ENCODE measurements at places on chromosomes 2 and 18.

DNA sequence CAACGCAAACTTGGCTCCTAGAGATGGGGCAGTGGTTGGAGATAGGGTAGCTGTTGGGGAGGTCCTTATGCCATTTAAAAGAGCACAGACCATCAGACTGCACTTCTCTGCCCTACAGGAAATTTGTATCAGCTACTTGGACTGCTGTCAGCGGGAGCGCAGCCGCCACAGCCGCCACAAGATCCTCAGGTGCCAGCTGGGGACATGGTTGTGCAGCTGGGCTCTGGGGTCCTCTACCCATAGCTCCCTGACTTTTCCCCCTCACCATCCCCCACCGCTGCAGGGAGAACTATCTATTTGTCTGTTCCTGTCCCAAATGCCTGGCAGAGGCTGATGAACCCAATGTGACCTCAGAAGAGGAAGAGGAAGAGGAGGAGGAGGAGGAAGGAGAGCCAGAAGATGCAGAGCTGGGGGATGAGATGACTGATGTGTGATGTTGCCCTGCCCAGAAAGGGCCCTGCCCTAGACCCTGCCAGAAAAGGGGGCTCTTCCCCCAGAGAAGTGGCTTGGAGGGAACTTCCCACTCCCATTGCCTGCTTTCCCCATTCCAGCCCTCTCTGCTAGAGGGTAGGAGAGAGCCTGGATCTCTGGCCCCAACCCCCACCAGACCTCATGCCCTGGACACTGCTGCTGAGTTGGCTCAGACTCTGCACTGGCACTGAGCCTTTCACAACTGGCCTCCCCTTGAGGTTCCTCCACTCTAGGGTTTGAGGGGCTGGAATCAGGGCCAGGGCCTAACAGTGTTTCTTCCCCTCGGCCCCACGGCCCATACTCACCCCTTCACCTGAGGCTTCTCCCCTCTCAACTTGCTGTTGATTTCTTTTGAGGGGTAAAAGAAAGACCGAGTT lies 7.3 kb downstream of the PRADC1 start:
- no peak for DNase-seq

DNA sequence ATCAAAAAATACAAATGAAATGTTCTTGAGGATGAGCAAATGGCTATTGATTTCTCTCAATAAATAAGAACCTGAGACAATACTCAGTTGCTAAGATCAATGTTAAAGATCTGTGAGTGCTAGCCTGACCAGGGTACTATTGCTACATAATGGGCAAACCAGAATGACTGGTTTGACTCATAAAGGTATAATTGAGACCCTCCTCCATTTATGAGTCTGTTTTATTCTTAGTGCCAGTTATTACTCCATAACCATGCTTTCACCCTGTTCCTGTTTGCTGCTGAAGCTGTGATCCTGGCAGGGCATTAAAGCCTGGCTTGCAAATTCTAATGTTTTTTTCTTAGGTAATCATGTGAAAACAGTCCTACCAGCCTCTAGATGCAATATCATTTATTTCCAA lies 56.6 kb upstream of the PPM1B start:
- DNase-seq: no peak

GRCh38 chr2:98269274-98269673 lies 77.0 kb upstream of the CNGA3 start:
- DNase-seq: no peak

GRCh38 chr18:35729991-35730668 lies 148.6 kb downstream of the GALNT1 start:
- DNase-seq: no peak

DNA sequence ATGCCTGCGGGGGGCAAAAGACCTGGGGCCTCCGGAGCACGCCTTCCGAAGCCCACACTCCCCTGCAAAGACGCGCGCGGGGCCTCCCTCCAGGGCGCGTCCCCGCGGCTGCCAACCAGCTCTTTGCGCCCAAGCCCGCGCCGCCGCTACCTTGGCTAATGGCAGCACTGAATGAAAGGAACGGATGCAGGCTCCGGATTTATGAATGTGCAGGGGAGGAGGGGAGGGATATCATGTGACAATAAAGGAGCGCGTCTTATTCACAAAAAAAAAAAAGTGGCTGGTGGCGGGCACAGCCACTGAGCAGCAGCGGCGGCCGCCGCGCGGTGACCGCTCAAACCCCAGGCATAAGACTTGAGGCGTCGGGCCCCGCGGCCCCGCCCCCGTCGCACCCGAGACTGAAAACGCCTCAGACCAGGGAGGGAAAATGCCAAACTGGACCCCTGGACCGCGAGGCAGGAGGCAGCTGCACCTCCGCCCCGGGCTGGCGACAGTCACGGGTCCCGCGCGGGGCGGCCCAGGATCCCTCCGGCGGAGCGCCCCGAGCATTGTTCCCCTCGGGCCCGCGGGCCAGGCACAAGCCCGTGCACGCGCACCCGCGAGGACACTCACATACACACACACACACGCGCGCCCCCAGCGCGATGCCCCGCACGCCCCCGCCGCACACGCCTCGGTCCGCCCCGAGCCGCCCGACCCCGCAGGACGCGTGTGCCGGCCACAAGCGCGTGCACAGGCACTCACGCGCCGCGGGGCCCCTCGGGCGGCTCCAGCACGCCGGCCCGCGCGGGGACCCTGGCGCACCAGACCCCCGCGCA lies 1.6 kb downstream of the SPRED2 start:
- peak; percentile 72 for DNase-seq

GRCh38 chr2:205695460-205695991 lies 13.2 kb downstream of the NRP2 start:
- DNase-seq: no peak

GRCh38 chr18:58308463-58308862 lies 264.4 kb downstream of the NEDD4L start:
- no peak for DNase-seq

DNA sequence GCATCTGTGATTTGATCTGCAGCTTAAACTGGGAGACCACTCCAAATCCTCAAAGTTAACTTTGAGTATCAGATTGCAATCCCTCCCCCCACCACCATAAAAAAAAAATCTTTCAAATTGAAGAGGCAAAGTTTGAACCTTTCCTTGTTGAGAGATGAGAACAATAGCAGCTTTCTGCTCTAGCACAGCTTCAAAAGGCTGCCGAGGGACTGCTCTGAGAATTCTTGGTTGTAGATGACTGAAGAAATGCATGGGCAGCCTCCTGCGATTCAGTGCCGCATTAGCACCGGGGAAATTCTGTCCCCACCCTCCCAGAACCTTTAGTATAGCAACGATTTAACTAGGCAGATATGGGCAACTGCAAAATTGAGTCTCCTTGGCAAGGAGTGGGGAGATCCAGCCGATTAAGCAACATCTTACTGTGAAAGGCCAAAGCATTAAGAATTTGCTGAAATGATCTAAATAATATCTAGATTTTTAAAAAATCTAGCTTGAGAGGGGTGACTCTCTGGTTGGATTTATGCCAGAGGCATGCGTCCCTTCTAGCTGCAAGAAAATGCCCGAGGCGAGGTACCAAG lies 3.9 kb upstream of the SP5 start:
- DNase-seq: peak; percentile 59

- peak; percentile 48 for DNase-seq
These were observed 35.5 kb upstream of the SP5 start for GRCh38 chr2:170679607-170680079.

GRCh38 chr2:27264753-27265535 lies 2.1 kb upstream of the SLC30A3 start:
- DNase-seq: peak; percentile 87

GRCh38 chr2:73105511-73105971 lies 7.2 kb downstream of the RAB11FIP5 start:
- DNase-seq: no peak

DNA sequence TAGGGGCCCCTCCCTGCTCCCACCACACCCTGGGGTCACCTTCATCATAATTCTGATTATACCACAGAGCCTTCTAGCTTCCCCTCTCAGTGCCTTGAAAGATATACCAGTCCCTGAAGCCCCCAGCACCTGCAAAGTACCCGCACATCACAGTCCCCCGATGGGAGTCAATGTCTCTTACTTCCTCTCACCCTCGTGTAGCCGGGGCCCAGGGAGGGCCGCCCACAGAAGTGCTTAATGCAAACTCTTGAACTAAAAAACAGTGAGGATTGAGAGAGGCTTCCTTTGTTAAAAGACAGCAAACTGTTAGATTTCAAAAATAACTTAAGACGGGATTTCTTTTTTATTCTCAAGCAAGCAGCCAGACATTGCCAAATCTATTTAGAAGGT lies 76.5 kb downstream of the SFXN5 start:
- peak; percentile 42 for DNase-seq

DNA sequence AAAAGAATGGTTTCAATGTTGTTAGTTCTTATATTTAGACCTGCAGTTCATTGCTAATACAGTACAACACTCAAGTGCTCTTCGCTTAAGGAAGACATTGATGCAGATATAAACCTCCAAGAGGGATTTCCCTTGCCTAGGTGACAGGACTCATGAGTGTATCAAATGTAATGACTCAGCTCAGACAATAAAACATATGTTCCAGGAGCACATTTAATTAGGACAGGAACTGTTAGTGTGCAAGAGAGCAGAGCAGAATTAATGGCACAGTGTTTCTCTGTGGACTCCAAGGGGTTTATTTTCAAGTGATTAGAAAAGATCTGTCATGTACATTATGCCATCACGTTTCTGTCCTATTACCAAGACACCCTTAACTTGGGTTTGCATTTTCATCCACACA lies 375.0 kb downstream of the LRRTM4 start:
- no peak for DNase-seq

DNA sequence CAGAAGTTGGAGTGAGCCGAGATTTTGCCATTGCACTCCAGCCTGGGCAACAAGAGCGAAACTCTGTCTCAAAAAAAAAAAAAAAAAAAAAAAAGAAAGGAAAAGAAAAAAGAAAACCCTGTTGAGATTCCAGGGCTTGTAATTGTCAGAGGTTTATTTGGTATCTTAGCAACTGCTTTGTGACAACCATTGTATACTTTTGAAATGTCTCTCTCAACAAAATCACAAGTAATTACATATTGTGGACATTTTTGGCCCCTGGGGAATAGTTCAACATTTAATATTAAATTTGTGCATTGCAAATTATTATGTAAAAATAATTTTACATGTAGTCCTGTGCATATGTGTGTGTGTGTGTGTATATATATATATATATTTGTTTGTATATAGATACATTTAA lies 270.8 kb downstream of the GALNT13 start:
- no peak for DNase-seq

- DNase-seq: peak; percentile 60
These were observed 311.3 kb downstream of the CELF4 start for GRCh38 chr18:37254236-37254754.

DNA sequence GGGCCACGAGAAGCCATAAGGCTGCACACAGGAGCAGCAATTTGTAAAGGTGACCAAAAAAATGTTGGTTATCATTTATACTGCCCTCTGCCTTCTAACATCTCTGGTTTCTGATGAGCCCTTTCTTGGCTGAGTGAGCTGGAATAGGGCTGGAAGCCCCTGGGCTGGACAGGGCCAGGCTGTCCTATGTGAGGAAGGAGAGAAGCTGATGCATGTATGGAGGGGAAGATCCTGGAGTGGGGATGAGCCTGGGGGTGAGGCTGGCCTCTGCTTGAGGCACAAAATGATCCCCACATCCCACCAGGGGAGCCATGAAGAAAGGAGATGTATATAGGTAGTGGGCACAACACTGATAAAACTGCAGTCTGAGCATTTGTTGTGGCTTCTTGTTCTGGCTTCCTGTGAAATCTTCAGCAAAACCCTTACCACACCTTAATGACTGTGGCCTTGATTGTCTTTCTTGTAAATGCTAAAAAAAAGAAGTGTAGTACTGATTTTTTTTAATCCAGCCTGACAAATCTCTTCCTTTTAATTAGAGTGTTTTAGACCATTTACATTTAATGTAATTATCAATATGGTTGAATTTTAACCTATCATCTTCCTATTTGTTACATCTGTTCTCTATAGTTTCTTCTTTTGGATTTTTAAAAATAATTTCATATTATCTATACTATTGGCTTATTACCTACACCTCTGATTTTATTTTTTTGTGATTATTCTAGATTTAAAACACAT lies 5.6 kb downstream of the SNED1 start:
- no peak for DNase-seq

GRCh38 chr2:222610746-222611145 lies 45.1 kb downstream of the FARSB start:
- DNase-seq: no peak

All from ecto neural progenitor cell (in vitro differentiated cells).